ENCODE measurements at places on chromosomes 16 and 17.
A peak's percentile ranks its signal among the peaks of the same experiment; 100 is the strongest.

GRCh38 chr16:24093049-24093448, 163.1 kb upstream of the CACNG3 start:
- no peak for DNase-seq

GRCh38 chr17:67528751-67529436, 151.8 kb downstream of the PITPNC1 start:
- DNase-seq = no peak

DNA sequence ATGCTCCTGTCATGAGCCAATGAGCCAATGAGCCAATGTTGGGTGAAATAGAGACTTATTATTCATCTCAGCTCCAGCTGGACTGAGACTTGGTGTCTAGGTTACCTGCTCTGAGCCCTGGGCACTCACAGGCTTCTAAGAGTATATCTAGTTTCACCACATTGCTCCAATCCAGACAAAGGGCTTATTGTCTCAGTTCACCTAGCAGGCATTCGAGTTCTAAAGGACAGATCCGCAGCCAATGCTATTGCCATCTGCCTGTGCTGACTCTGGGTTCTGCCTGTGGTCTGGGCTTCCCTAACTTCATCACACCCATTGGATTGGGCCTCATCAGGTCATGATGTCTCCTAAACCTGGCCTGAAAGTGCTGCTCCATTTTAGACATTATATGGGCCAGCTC, 66.1 kb upstream of the HS3ST4 start:
- no peak for DNase-seq

DNA sequence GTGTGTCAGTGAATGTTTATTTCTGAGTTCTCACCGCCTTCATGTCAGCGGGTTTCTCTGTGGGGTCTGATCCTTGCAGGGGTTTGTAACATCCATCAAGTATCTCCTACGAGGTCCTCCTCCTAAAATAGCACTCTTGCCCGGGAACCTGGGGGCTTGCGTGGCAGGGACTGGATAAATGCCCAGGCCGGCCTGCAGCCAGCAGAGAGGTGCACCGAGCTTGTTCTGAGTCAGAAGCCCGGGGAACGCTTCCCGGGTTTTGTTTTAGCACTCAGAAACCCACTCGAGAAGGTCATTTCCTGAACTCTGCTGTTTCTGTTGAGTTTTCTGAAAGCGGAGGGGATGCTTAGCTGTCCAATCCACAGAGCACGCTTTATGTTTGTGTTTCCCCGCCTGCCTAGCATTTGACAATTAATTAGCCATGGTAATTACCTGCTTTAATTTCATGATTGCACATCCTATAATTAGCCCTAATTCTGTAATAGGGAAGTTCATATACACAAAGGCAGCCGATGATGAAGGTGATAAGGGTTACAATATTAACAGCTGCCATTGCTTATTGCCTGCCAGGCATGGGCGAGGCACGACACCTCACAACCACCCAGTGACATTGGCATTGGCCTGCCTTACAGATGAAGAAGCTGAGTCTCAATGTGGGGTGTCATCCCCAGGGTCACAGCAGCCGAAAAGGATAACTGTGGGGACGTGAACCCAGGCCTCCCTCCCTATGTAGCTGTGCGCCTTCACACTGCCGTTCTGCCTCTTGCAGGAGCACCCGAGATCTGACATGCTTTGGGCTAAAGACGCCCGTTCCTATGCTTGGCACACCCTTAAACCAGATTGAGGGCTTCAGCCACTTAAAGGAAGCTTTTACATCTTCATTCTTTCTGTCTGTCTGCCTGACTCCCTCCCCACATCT, 333.1 kb downstream of the CPPED1 start:
- DNase-seq = no peak

DNA sequence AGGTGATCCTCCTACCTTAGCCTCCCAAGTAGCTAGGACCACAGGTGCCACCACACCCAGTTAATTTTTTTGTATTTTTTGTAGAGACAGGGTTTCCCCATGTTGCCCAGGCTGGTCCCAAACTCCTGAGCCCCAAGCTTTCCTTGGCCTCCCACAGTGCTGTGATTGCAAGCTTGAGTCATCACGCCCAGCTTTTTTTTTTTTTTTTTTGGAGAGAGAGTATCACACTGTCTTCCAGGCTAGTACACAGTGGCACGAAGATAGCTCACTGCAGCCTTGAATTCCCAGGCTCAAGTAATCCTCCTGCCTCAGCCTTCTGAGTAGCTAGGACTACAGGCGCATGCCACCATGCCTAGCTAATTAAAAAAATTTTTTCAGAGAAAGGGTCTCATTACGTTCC, 27.2 kb downstream of the HEATR9 start:
- no peak for DNase-seq

DNA sequence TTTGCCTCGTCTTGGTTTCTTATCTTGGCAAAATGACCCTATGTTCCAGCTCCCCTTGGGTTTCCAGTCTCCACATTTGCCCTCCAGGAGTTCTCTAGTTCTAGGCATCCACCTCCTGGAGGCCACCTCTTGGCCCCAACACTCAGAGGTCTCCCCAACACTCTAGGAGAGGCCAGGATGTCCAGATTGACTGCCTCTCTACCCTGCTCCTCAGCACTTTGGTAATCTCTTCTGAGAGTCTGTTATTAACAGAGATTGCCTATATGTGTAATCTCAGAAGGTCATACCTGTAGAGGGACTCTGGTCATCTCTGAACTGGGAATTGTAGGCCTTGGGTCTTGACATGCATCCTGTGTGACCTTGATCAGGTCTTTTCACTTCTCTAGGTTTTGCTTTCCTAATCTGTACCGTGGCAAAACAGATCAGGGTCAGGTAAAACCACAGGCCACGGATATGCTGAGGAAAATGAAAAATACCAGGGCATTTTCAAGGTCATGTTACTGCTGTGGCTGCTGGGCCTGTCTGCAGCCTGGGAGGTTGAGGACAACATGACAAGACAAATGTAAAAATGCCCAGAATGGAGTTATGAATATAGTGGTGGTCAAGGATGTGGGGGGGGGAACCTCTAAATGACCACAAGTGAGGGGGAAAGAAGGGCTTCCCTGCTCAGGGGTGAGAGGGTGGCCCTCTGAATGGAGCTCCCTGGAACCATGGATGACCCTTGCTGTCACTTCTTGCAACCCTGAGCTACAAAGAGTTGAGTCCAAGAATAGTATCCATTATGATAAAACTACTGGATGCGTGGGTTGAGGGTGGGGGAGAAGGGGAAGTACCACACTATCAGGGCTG, 5.0 kb upstream of the CCL4L2 start:
- no peak for DNase-seq

DNA sequence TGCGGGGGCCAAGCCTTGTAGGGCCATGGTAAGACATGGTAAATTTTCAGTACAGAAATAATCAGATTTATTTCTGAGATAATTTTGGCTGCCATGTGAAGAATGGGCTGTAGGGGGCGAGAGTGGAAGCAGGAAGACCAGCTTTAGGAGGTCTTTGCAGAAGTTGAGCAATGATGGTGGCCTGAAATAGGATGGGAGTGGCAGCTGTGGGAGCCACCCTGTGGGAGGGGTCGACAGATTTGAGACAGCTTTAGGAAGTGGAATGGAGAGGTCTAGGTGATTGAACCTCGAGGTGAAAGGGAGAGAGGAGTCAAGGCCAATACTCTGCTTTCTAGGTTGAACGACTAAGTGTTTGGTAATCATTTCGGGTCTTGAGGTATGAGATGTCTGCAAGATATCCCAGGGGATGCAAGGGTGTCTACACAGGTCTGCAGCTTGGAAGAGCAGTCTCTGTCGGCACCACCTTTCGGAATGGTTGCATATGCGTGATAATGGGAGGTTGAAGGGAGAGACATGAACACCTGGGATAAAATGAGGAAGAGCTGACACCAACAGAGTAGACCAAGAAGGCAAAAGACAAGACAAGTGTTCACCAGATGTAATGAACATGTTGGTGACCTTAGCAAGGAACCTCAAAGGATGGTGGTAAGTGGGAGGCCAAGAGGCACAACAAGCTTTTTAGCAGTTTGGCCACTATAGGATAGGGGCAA, 4.2 kb upstream of the ATXN7L3 start:
- peak; percentile 74 for DNase-seq

DNA sequence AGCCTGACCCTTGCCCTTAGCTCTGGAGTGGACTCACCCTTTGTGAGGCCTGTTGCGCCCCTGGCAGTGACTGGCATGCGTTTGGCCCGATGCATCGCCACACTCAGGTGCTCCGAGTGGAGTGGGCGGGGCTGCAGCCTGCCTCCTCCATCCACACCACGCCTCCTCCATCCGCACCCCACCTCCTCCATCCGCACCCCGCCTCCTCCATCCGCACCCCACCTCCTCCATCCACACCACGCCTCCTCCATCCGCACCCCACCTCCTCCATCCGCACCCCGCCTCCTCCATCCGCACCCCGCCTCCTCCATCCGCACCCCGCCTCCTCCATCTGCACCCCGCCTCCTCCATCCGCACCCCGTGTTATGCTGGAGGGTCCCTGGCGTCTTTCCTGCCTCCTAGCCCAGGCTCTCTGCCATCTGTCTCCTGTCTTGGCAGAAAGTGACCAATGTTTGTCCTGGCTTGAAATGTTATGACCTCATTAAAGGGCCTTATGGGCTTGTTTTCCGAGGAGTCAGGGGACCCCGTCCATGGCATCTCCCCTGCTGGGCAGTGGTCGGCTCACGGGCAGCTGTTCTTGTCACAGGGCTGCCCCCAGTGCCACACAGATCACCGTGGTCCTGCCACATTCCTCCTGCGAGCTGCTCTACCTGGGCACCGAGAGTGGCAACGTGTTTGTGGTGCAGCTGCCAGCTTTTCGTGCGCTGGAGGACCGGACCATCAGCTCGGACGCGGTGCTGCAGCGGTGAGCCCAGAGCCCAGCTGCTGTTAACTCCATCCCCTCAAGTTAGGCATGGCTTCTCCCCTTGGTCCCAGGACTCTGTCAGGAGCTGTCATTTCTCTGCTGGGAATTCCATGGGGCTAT, 28.7 kb upstream of the MYO15B start:
- no peak for DNase-seq

All from hematopoietic multipotent progenitor cell (in vitro differentiated cells).